ENCODE measurements at places on chromosomes 3 and 15.

DNA sequence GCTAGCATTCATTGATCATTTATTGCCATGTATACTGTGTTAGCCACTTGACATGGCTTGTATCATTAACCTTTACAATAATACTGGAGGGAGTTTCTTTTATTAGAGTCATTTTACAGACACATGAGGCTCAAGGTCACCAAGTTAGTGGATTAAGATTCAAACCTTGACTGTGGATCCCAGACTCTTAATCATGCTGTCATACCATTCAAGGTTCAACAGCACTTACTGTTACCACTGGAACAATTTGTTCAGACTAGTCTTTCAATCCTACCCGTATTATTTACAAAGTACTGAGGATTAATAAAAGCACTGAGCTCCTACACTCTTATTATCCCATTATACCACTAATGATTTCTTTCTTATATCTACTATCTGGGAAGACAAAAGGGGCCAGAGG, 1.2 kb downstream of the COX17 start:
- peaks cover 4% of the 10 kb centered on the region for H3K4me1 ChIP-seq
- H3K27me3 ChIP-seq: no peaks in the 10 kb centered on the region
- H3K36me3 ChIP-seq: no peaks in the 10 kb centered on the region
- H3K27ac ChIP-seq: no peak overlapping the region

DNA sequence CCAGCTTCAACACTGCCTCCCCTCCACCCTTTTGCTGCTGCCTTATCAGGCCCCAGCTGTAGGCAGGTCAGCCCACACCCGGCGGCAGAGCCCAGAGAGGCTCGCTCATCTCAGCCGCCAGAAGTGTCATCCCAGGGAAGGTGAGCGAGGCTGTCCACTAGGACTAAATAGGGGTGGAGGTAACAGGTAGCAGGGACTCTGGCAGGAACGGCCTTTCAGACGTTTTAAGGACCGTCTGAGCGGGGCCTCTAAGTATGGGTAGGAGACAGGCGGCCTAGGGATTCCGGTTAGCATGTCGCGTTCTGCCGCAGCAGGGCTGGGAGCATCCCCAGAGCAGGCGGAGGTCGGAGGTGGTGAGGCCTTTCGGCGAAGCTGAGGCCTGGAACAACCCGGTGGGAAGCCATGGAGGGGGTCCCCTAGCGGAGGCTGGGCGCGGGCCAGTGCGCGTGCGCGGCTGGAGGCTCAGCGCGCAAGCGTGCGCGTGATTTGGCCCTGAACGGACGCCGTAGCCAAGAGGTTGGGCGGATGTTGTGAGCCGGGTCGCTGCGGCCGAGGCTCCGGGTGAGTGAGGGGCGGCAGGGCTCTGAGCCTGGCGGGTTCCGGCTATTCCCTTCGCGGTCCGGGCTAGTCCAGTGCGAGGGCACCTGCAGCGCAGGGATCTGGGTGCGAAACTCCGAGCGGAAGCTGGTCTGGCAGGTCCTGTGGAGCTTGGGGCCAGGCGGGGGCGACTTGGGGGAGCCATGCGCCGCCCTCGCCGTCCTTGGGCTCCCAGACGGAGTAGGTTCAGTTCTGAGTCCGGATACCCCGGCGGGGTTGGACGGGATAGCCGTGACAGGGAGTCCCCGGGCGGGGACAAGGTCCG, at the start of the genes MST1 and RNF123:
MST1 (minus strand) TSS at position 429 of the 862 bp plus-strand sequence. CDS start 783 bp downstream, outside the sequence.
RNF123 (plus strand) TSS at position 512 of the 862 bp plus-strand sequence. CDS start 1,609 bp downstream, outside the sequence.
- no peaks in the 10 kb centered on the region for H3K27me3 ChIP-seq
- H3K36me3 ChIP-seq: no peaks in the 10 kb centered on the region
- no peaks in the 10 kb centered on the region for H3K4me1 ChIP-seq
- peak within 1 kb of the TSS; percentile 75 for H3K4me3 ChIP-seq

DNA sequence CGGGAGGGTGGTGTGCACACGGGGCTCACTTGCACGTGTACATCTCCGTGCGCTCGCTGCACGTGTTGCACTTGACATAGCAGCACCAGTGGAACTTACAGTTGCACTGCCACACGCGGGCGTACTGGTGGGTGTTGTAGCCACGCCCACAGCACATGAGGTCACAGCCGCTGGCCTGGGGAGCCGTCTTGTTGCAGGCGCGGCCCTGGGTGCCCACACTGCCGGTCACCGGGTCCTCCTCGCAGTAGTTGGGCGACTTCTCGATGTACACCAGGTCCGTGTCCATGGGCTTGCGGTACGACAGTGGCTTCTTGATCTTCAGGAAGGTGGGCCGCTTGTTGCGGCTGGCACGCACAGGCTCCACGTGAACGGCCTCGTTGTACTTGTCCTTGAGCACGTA, 61.0 kb downstream of the WNT7A start:
- H3K27ac ChIP-seq: no peak overlapping the region
- no peaks in the 10 kb centered on the region for H3K36me3 ChIP-seq
- H3K4me1 ChIP-seq: no peaks in the 10 kb centered on the region
- DNase-seq: no peak
- H3K27me3 ChIP-seq: no peaks in the 10 kb centered on the region

GRCh38 chr3:37806505-37807200, 55.0 kb upstream of the CTDSPL start:
- no peaks in the 10 kb centered on the region for H3K27me3 ChIP-seq
- no peak overlapping the region for H3K27ac ChIP-seq
- H3K36me3 ChIP-seq: no peaks in the 10 kb centered on the region
- no peak for DNase-seq
- no peak overlapping the region for H3K4me3 ChIP-seq
- no peaks in the 10 kb centered on the region for H3K4me1 ChIP-seq

DNA sequence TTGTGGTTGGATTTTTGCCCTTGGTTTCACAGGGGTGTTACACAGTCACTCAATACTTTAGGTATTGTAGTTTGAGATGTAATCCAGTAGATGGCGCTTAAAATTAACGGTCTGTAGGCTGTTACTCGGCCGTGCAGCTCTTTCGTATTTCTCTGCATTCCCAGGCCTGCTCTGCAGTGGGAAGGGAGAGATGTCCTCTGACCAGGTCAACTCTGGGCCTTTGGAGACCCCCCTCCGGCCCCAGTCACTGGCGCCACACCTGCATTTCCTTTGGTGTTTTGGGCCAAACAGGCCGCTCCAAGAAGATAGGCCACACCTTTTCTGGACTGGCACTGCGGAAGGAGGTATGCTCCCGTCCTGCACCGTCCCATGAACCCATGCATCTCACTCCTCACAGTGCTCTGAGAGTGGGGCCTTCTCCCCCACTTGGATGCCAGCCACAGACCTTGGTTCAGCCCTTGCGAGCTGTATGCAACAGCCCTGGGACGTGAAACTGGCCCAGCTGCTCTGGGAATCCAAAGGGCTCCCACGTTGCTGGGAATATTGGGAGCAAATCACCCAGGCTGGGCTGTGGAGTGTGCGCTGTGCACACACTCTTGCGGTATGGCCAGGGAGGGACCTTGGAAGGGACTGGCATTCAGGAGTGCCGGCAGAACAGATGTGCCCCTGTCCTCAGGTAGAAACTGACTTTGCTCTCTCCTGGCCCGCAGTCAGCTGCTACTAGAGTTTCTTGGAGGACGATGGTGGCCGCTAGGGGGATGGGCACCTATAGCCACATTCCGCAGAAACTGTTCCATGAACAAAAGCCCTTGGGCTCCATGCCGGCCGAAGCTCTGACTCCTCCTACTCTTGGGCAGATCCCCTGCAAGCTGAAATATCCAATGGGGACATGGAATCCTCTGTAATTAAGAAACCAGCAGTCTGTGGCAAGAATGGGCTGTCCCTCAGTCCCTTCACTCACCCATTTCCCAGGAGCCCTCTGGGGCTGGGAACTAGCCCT, 410.5 kb upstream of the CADM2 start:
- no peak overlapping the region for H3K27ac ChIP-seq
- H3K4me1 ChIP-seq: no peaks in the 10 kb centered on the region
- peak; percentile 79 for DNase-seq

GRCh38 chr3:124986192-124987143, 51.9 kb upstream of the MUC13 start:
- H3K27me3 ChIP-seq: no peaks in the 10 kb centered on the region
- DNase-seq: peak; percentile 78
- H3K27ac ChIP-seq: no peak overlapping the region
- H3K4me1 ChIP-seq: no peaks in the 10 kb centered on the region

DNA sequence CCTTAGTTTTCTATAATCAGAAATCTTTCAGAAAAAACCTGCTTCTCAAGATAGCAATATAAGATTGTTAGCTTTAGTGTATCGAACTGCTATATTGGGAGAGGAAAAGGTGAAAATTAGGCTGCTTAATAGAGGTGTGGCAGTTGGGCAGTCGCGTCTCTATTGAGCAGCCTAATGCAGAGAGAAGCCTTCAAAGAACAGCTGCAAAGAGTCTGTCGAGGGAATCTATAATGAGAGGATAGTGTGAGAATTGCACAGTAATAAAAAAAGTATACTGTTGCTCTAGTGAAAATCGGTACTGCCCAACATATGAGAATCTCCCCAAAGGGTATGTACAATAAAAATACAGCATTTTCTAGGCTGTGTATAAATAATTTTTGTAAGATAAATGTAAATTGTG, 184.4 kb downstream of the TCF12 start:
- no peaks in the 10 kb centered on the region for H3K36me3 ChIP-seq
- DNase-seq: no peak
- no peak overlapping the region for H3K4me3 ChIP-seq
- H3K27me3 ChIP-seq: no peaks in the 10 kb centered on the region
- no peak overlapping the region for H3K27ac ChIP-seq
- no peaks in the 10 kb centered on the region for H3K4me1 ChIP-seq

DNA sequence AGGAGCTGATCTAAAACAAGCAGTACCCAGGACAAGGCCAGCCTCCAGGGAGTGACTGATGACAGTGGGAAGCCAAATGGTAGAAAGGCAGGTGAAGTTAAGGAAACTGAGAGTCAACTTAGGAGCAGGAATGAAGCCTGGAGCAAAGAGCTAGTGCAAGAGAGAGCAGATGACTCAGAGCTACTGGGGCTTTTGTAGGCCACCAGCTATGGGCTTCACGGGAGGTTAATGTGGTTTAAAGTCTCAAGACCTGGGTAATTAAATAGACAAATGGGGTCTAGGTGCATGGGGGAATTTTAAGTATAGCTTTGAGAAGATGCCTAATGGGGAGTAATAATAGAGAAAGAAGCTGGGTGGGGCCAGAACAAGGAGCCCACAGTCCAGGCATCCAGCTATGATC, 3.1 kb downstream of the CD86 start:
- no peaks in the 10 kb centered on the region for H3K27me3 ChIP-seq
- DNase-seq: no peak
- H3K36me3 ChIP-seq: no peaks in the 10 kb centered on the region
- no peak overlapping the region for H3K4me3 ChIP-seq
- H3K27ac ChIP-seq: no peak overlapping the region

- H3K36me3 ChIP-seq: no peaks in the 10 kb centered on the region
- H3K27ac ChIP-seq: no peak overlapping the region
- H3K4me1 ChIP-seq: no peaks in the 10 kb centered on the region
- DNase-seq: no peak
These were observed 27.5 kb downstream of the CSPG4 start for GRCh38 chr15:75685195-75685594.

GRCh38 chr3:5022966-5023776, 43.9 kb downstream of the BHLHE40 start:
- DNase-seq: peak; percentile 98
- H3K4me1 ChIP-seq: peaks cover 8% of the 10 kb centered on the region
- H3K4me3 ChIP-seq: no peak overlapping the region

DNA sequence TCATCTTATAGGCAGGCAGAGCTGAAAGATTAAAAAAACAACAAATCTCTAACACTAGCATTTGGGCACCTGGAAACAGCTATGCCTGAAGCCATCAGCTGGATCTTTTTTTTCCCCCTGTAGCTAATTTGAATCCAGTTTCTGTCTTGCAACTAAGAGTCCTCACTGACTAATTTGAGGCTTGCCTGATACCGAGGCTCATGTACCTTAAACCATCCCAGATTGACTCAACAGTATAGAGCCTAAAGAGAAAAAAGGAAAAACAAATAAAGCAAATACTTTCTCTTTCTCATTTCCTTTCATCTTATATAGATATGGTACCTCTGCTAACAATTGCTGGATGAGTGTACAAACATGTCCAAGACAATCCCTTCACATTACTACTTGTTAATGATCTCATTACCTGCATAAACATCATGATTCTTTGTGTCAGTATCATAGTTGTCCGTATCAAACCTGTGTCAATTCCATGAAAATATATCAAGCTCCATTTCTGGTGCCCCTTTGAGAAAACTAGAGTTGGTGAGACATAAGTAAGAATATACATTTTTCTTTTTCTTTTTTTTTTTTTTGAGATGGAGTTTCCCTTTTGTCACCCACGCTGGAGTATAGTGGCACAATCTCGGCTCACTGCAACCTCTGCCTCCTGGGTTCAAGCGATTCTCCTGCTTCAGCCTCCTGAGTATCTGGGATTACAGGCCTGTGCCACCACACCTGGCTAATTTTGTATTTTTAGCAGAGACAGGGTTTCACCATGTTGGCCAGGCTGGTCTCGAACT, 43.1 kb downstream of the BHLHE40 start:
- no peaks in the 10 kb centered on the region for H3K27me3 ChIP-seq
- no peaks in the 10 kb centered on the region for H3K36me3 ChIP-seq
- no peak overlapping the region for H3K4me3 ChIP-seq

GRCh38 chr15:60721257-60721626, 242.3 kb upstream of the ICE2 start:
- no peaks in the 10 kb centered on the region for H3K36me3 ChIP-seq
- H3K27ac ChIP-seq: no peak overlapping the region
- no peaks in the 10 kb centered on the region for H3K27me3 ChIP-seq
- H3K4me3 ChIP-seq: no peak overlapping the region
- H3K4me1 ChIP-seq: no peaks in the 10 kb centered on the region

- H3K27ac ChIP-seq: no peak overlapping the region
- no peak for DNase-seq
- no peaks in the 10 kb centered on the region for H3K27me3 ChIP-seq
- H3K4me3 ChIP-seq: no peak overlapping the region
- no peaks in the 10 kb centered on the region for H3K36me3 ChIP-seq
These were observed 10.3 kb upstream of the CDV3 start for GRCh38 chr3:133563186-133563591.

GRCh38 chr15:85623315-85624049, 171.2 kb downstream of the KLHL25 start:
- no peak overlapping the region for H3K4me3 ChIP-seq
- DNase-seq: no peak
- peaks cover 9% of the 10 kb centered on the region for H3K4me1 ChIP-seq
- H3K27ac ChIP-seq: no peak overlapping the region

DNA sequence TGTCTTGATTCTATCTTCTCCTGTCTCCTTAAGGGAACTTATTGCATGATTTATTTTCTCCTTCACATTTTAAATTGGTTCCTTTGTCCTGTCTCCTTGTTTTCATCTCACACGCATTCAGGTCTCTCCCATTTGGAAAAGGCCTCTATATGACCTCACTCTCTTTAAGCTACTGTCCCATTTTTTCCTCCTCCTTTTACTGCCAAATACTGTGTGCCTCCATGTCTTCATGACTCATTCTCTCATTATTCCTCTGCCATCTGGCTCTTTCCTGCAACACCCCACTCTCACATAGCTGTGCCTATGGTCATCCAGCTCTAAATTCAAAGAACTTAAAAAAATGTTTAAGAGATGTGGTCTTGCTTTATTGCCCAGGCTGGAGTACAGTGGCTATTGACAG, 48.0 kb downstream of the TYRO3 start:
- H3K4me1 ChIP-seq: peaks cover 1% of the 10 kb centered on the region
- H3K36me3 ChIP-seq: no peaks in the 10 kb centered on the region
- H3K27me3 ChIP-seq: no peaks in the 10 kb centered on the region
- no peak for DNase-seq
- no peak overlapping the region for H3K4me3 ChIP-seq
- H3K27ac ChIP-seq: no peak overlapping the region

- no peaks in the 10 kb centered on the region for H3K27me3 ChIP-seq
- H3K36me3 ChIP-seq: no peaks in the 10 kb centered on the region
- peak; percentile 65 for DNase-seq
- H3K4me1 ChIP-seq: no peaks in the 10 kb centered on the region
- H3K4me3 ChIP-seq: peak overlapping the region; percentile 77
These were observed 843 bp downstream of the CHRNA5 start for GRCh38 chr15:78565951-78566774.

- H3K36me3 ChIP-seq: no peaks in the 10 kb centered on the region
- H3K27me3 ChIP-seq: no peaks in the 10 kb centered on the region
- peak; percentile 63 for DNase-seq
- no peaks in the 10 kb centered on the region for H3K4me1 ChIP-seq
These were observed 28.0 kb upstream of the TMOD3 start for GRCh38 chr15:51801391-51801835.
